Stimulated activated CD8-positive, alpha-beta memory T cell treated with anti-CD3 and anti-CD28 coated beads, Interleukin-4, amount 100 ng/mL, for 1 hour (primary cell): ENCODE measurements at places on chromosomes 7 and 10.

- DNase-seq: no peak
These were observed 33.4 kb downstream of the ELFN1 start for GRCh38 chr7:1703441-1703840.

- DNase-seq: no peak
These were observed 57.4 kb upstream of the SDK1 start for GRCh38 chr7:3243680-3244079.

- no peak for DNase-seq
These were observed 74.1 kb upstream of the PTPRZ1 start for GRCh38 chr7:121798896-121799295.

- no peak for DNase-seq
These were observed 3.2 kb upstream of the ASCC1 start for GRCh38 chr10:72219235-72219814.

DNA sequence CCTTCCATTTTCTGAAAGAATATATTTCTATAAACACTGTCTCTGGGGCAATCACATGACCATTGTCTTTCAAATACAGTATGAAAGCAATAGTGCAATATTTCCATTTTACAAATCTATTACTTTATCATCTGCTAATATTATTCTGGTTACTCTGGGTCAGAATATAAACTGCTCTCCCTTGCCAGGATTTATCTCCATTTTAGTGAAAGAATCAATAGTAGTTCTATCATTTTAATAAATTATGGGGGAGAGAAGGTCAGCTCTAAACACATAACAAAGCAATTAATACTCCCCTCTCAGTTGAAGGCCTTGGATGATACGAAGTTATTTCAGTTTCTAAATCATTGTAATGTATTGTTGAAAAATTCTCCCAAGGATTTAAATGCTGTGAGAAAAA is 608.3 kb downstream of the MAGI2 start:
- no peak for DNase-seq

DNA sequence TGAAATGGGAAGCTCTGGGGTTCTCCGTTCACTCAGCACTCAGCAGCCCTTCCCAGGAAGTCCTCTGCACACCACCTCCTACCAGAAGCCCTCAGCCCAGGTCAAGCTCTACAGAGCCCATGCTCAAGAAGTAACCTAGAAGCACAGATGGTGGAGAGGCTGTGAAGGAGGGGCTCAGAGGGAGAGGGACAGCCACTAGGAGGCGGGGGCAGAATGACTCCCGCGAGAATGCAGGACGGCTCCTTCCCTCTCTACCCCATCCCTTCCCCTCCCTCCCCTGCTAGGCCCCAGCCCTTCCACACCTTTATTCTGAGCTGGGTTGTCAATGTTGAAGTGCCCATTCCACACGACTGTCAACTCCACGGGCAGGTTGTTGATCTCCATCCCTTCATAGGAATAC is 373.2 kb downstream of the PLXNA4 start:
- no peak for DNase-seq

DNA sequence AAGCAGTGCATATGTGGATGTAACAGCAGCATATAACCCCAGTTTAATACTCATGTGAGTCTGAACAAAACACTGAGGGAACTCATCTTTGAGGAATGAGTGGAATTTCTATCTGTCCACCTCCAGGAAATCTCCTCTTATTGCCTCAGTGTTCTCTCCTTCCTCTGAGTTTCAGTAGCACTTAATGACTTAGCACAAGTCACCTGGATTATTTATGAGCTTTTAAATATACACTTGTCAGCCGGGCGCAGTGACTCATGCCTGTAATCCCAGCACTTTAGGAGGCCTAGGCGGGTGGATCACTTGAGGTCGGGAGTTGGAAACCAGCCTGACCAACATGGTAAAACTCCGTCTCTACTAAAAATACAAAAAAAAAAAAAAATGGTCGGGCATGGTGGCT is 4.3 kb downstream of the LRRC20 start:
- DNase-seq: no peak

DNA sequence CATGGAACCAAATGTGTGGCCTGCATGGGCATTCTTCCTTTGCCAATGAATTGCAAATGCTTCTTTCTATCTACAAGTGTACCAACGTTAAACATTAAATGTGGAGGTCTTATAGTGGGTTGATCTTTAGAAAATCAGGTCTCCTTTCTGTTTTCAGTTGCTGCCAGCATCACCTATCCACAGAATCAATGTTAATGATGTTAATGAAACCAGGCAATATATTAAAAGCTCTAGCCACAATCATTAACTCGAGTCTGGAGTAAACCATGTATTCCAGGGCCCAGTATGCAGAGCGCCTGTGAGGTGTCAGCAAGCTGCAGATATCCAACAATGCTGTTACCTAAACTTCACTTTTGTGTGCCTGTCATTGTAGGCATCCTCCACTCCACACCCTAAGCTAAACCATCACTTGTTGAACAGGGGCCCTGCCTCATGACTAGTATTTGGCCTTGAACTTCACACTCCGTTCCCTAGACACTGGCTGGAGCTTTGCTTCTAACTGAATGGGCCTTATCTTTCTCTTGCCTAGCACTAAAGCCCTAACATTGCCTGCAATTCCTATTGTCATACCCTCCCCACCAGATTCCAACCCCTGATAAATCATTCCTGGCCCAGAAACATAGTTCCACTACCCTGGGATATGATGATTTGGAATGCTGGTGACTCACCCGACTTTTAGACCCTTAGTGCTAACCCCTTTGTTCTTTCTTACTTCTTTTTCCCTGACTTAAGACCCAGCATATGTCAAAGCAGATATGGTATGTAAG is 24.3 kb upstream of the ITGB8 start:
- DNase-seq: no peak

DNA sequence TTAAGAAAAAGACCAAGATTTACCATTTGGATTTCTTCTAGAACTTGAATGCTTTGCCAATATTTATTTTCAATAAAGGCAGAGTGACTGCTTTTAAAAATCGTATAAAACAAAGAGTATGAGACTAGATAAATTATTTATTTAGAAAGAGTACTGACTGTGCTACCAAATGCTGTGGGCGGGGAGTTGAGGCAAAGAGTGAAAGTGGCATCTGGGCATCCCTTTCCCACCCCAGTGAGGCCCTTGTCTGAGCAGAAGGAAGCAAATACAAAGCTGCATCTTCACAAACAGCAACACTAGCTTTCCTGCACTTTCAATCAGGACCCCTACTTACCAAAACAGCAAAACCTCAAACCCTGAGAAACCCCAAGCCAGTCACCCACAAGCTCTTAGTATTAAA is 34.9 kb downstream of the ITGB1 start:
- no peak for DNase-seq

GRCh38 chr10:133151543-133151972 is 8.5 kb upstream of the KNDC1 start:
- DNase-seq: no peak

DNA sequence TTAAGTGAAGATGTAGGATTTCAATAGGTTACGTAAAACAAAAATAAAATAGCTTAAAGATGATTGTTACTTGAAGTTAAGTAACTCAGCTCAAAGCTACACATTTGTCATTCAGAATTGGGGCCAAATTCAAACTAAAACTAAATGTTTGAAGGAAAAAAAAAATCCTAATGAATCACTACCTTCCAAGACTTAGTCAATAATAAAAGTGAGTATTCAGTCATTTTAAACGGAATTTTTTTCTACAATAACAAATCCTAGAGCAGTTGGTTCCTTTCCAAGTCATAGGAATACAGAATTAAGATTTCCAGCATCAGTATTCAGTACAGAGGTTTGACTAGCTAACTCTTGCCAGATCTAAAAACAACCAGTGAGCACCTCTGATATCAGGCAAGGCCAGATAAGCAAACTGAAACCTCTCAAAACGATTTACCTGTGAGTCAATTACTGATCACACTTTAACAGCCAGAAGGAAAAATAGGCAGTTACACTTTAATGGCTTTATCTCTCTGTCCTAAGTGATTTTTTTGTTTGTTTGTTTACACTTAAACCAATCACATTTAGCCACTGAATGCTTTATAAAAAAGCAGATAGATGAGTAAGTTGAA is 669.8 kb upstream of the ANKRD30A start:
- DNase-seq: no peak

DNA sequence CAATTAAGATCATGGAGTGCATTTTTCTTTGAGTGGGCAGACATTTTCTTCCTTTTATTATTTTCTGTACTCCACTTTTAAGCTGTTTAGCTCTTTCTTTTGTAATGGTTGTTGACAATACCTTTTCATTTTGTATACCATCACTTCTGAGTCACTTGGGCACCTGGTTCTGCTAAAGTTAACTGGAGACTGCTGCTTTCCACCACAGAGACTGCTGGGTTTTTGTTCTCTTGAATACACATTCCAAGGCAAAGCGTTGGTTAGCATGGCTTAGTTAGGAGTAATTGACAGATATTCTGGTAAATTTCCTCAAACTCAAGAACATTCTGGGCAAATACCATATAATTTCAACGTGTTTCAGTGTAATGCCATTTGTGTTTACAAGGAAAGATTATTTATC is 541.9 kb upstream of the CELF2 start:
- DNase-seq: no peak

- DNase-seq: no peak
These were observed 14.2 kb upstream of the PRF1 start for GRCh38 chr10:70616761-70617160.

GRCh38 chr7:100682991-100683658 is 9.6 kb downstream of the GNB2 start:
- DNase-seq: no peak

DNA sequence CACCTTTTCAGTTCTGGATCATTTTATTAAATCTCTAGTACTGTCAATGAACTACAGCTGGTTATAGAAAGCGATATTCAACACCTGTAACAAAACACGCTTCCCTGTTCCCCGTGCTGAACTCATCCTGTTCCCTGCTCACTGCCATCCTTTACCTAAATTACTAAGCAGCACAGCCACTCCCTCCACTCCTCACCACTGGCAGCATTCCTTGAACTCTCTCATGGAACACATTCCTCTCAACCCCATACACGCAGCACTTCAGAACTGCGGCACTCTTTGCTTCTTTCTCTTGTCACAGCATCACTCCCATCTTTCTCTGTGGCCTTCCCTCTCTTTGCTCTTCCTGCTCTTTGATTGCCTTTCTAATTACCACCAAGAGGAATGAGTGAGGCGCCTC is 27.4 kb downstream of the RELN start:
- DNase-seq: no peak

DNA sequence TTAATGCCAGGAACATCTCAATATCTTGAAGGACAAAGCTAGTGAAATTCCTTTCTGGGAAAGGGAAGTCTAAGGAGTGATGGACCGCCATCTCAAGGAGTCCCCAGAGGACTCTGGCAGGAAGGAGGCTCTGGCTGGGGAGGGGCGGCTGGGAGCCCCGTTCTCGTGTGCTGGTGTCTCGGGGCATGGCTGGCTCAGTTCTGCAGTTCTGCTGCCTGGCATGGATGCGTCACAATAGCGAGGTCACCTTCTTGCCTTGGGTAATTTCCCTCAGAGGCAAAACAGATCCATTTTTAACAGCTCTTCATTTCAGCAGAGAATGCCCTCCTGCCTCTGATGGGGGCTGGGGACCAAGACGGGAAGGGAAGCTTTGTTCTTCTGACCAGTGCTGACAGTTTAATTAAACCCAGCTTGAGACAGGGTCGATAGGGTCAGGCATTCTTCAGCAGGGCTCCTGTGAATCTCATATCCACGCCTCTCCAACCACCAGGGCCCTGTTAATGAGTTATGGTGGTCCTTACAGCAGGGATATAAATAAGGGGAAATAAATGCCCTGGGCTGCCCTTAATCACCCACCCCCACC is 35.7 kb downstream of the SLIT1 start:
- DNase-seq: no peak

DNA sequence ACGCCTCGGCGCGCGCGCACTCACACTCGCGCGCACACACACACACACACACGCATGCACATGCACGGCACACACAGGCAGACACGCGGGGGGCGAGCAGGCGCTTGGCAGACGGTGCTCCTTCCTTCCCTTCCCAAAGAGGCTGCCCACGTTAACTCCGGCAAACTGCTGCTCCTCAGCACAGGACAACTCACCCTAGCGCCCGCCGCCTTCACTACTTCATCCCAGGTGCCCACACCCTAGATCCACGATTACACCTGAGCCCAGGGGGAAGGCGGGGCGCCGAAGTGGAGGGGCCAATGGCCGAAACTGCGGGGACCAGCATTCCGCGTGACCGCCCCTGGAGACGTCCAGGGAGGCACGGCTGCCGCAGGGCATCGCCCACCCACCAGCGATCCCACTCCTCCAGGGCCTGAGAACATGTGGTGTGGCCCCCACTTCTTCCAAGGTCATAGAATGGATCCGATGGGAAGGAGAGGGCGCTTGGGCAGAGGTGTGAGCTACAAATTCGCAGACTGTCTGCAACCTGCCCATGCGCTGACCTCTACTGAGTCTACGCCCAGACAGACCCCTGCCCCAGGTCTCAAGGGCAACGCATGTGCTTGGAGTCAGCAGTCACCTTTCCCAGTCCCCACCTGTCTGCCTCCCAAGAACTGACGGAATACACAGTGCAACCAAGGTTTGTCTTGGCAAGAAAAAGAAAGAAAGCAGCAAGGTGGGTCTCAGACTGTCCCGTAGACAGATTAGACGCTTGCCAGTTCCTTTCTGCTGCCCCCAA is 74.6 kb downstream of the CALN1 start:
- no peak for DNase-seq

GRCh38 chr7:155333346-155334234 is 35.9 kb downstream of the INSIG1 start:
- no peak for DNase-seq

GRCh38 chr7:45293295-45293942 is 135.8 kb downstream of the RAMP3 start:
- DNase-seq: no peak

DNA sequence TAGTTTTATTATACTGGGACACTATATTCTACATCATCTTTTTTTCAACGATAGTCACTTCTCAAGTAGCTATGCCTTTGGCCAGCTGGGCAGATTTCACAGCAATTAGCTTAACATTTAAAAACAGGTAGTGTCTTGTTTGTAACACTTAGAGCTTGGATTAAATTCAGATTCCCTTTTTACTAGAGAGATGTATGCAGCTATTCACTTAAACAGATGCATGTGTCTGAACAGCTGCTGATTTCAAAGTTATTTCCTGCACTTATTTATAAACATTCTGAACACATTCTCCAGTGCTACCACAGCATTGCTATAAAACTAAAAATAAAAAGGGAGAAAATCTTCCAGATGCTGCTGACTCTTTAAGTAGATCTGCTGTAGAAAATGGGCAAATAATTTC is 637.2 kb downstream of the POM121L12 start:
- DNase-seq: no peak

DNA sequence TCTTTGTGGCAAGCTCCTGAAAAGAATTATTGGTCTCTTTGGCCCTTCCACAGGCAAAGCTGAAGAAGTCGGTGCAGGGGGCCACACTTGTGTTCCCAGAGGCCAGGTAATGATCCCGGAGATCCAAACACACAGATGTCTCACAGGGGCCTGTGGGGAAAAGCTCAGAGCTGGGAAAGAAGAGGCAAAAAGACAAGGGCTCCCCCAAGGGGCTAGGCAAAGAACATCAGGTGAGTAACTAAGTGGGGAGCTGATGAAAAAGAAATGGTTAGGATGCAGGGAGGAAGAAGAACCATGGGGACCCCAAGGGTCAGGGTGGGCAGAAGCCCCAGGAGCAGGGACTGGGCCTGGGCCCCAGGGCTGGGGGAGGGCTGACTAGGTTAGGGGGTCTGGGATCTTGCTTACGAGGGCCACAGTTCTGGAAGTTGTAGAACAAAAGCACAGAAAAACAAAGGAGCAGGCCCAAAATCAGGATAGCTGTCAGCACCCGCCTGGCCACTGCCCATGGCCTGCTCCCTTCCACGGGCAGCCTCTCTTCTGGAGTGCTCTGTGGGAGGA is 1.1 kb downstream of the KEL start:
- no peak for DNase-seq

GRCh38 chr10:73877533-73878160 is 3.3 kb upstream of the CAMK2G start:
- DNase-seq: no peak
